ENCODE measurements at places on chromosomes 11 and 22.
A peak's percentile ranks its signal among the peaks of the same experiment; 100 is the strongest.

DNA sequence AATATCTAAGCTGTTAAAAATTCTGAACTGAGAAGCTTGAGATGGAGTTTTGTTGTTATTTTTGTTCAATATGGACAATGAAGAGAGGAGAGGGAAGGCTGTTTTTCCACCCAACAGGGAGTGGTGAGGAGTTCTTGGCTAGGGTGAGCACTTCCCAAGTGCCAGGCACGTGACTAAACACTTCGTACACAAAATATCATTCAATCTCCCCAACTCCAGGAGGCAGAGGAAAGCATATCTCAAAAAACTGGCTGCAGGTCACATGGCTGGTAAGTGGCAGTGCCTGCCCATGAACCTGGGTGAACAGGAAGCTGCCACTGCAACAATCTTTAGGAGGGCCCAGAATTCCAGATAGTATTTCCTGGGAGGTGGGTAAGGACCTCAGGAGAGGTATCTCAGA lies 11.6 kb downstream of the ELF5 start:
- DNase-seq = no peak

DNA sequence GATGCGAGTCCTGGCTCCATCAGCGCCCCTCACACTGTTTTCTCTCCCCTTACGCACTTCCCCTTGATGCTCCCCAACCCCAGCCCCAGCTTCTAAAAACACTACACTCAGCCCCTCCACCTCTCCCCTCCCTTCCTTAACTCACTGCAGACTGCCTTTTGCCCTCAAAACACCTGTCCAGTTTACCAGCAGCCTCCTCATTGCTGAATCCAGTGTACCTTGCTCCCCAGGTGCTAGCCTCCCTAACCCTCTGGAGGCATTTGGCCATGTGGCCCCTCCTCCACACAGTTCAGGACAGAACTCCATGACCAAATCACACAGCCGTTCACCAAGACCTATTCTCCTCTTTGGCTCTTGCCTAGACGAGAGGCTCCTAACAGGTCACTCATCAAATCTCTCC lies 2.8 kb upstream of the GALR3 start:
- DNase-seq = no peak

GRCh38 chr11:110689306-110689705 lies 22.9 kb downstream of the ARHGAP20 start:
- no peak for DNase-seq

GRCh38 chr11:72589802-72590761 lies 84.1 kb downstream of the PDE2A start:
- peak; percentile 59 for DNase-seq

DNA sequence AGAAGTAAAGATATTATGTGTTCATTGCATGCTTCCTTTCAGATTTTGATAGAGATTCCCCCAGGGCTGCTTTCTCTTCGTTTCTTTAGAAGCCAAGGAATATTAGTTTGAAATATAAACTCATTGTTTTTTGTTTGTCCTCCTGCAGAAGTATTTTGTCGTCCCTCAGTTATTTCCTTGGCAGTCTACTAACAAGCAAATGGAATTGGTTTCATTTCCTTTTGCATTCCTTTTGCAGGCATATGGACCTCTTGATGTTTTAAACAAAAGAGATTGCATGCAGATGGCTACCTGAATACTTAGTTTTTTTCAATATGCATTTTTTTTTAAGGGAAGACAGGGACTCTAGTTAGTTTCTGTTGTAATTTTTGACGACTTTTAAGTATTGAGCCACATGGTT lies 62.2 kb downstream of the BCL2L13 start:
- no peak for DNase-seq

- no peak for DNase-seq
These were observed 12.0 kb downstream of the SIPA1 start for GRCh38 chr11:65649656-65650546.

DNA sequence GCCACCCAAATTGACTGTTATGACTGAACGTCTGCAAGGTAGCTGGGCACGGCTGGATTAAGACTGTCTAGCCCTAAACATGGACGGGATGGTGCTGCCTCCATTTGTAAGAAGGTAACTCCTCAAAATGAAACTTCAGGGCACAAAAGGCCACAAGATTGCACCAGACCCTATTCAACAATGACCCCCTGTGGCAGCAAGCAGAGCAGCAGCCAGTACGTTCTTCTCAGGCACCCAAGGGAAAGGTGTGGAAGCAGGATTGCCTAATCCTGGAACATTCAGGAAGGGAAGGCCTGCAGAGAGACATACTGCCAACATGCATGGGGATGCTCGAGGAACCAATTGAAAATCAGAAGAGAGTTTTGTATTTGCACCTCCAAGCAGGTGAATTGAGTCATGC lies 4.5 kb upstream of the TBX10 start:
- DNase-seq = no peak

DNA sequence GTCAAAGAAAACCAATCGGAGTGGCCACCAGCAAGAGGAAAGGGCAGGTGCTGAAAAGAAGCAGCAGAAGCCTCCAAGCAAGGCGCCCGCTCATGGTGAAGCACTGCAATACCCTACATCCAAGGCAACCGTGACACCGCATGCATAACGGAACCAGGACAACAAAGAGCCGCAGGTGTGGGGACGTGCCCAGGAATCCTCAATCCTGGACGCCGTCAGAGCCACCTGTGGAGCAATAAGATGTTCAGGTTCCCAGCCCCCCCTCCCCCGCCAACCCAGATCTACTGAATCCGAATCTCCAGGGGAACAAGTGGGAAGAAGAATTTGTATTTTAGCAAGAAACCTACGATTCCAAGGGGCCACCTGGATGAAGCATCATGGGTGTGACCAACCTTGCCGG lies 70.8 kb downstream of the SHANK2 start:
- DNase-seq = no peak

- no peak for DNase-seq
These were observed 123.4 kb downstream of the COMMD9 start for GRCh38 chr11:36165621-36166397.

GRCh38 chr22:41127451-41127850 lies 35.1 kb downstream of the EP300 start:
- DNase-seq = no peak

DNA sequence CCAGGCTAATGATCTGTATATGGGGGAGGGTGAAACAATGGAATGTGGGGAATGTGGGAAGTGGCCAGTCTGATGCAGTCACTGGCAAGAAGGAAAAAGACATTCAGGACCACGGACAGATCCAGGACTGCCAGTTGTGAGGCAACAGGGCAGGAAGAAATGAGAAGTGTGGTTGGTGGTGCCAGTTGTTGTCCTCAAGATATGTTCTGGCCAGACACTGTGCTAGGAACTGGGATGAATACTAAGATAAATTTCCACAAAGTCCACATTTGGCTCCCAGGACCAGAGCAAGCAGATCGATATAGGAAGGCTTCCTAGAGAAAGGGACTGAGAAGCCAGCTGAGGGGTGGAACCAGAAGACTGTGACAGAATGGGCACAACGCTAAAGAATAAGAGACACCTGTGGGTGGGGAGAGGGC lies 6.8 kb upstream of the TPBGL start:
- peak; percentile 29 for DNase-seq

DNA sequence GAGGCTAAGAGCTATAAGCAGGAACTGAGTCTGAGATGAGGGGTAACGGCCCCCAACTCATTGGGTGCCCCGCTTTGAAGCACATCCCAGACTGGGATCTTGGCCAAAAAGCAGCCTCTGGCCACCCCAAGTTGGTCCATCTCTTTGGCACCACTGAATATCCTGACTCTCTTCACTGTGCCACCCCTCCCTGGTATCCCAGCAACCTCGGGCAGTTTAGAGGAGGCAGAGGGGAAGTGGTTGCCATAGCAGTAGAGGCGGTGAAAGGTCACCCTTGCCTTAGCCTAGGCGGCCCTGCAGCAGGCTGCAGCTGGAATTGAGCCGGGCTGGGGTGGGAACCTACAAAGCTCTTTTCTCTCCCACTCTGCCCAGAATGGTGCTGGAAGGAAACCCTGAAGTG lies 1.1 kb downstream of the PELI3 start:
- DNase-seq = peak; percentile 34

DNA sequence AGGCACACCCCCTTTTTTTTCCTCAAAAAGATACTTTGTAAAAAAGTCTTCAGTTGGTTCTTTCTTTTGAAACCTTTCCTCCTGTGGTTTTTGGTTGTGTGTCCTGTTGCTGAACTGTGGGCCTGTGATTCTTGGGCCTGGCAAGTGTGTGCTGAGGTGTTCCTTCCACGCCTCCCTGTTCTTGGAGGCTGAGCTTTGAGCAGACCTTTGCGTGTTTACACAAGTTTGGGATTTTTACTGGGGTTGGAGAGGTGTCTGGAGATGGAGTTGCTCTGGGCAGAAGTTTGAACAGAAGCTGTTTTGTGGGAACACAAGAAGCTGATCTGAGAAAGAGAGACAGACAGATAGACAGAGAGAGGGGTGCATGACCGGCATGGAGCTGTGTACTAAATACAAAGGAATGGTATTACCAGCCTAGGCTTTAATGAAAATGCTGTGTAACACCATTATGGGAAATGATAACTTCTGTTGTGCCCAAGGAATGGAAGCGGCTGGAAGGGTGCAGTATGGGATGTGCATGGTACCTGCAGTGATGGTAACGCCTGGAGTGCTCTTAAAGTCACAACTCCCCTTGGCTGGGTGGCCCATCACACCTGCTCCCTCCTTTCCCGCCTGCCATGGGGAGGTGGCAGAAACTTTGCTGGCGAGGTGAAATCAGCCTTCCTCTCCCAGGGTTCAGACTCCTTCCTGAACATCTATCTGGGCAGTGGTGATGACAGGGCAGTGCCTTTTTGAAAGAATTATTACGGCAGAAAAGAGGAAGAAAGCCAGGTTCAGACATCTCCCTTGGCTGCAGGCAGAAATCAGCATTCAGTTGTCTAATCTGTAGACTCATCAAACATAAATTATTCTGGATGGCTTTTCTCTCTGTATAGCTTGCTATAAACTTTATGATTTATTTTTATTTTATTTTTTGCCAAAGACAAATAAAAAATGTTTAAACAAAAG lies 70.4 kb downstream of the LDLRAD3 start:
- no peak for DNase-seq

DNA sequence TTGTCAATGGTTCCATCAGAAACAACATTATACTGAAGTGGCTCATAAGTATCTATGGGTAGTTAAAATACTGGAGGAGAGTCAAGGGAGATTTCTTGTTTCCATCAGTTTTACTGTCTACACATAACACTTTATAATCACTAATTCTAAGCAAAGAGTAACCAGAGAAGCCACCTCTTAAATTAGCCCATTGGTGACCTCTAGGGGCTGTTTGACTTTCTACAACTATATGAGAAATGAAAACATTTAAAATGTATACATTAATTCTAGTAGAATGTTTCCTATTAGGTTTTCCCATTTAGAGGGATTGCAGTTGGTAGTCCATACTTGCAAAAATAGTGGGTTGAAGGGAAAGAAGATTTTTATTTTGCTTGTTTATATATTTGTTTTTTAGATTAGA lies 504.3 kb downstream of the FAM181B start:
- no peak for DNase-seq

DNA sequence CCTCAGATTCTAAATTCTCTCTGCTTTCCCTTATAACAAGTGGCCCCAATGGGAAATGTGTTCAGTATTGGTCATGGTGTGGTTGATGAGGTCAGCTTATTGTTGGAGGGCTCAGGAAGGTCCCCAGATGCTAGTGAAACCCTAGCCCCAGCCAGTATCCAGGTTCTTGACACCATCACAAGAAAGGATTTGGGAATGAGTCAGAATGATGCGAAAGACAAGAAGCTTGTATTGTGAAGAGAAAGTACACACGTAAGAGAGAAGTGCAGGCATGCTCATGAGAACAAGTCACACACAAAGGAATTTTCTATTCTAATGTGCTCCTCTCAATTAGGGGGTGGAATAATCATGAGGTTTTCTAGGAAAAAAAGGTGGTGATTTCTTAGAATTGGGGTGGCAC lies 34.9 kb upstream of the TRPC6 start:
- DNase-seq = no peak

GRCh38 chr11:69963533-69964246 lies 114.4 kb upstream of the ANO1 start:
- DNase-seq = no peak

- DNase-seq = peak; percentile 68
These were observed 1.7 kb upstream of the GAB2 start for GRCh38 chr11:78419327-78419726.

DNA sequence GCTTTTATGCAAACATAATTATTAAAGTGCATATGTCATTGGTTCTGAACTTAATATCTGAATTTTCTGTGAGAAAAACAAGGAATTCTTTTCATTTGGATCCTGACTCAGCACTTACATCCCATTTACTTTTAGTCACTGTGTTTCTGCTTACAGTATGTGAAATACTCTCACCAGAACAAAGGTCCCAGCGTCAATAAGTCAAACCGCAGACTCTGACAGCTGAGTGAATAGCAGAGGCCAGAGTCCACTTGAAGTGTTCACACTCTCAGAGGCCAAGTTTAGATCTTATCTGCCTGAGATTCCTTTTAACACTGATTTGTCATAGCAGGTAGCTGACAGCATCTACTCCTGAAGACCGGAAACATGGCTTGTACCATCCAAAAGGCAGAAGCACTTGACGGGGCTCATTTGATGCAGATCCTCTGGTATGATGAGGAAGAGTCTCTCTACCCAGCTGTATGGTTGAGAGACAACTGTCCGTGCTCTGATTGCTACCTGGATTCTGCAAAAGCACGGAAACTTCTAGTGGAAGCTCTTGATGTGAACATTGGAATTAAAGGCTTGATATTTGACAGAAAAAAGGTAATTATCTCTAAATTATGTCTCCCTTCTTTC lies 14.6 kb downstream of the BBOX1 start:
- no peak for DNase-seq

DNA sequence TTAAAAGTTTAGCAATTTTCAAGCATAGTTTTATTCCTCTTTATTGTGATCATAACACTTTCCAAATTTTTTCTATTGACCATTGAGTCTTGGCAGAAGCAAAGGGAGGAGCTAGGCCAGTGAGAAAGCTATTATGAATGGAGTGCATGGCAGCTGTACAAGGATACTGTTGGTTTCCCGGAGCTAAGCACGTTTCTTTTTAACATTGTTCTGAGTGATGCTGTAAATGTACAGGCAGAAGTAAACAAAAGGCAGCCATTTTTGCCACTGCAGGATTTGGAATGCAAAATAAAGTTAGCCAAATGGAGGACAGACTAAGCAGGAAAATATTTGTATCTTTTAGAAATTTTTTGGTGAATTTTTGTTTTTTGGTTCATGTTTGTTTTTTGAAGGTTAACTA lies 16.2 kb downstream of the CBL start:
- DNase-seq = no peak

GRCh38 chr11:46475051-46475925 lies 83.7 kb upstream of the CHRM4 start:
- DNase-seq = no peak

GRCh38 chr22:45163099-45163450 lies 650 bp upstream of the NUP50 start:
- DNase-seq = no peak
